ENCODE measurements at places on chromosomes 7 and 10.

DNA sequence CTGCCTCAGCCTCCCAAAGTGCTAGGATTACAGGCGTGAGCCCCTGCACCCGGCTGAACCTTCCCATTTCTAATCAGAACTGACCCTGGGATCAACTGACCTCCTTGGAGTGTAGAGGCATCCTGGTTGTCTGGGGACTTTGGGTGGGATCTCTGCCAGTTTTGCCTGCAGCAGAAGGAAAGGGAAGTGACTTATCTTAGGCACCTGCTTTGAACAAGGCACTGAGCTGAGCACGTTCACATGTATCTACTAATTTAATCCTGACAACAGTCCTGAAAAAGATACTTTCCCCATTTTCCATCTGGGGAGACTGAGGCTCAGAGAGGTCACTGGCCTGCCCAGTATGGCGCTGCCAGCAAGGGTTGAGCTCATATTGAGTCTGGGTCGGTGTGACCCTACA lies 153.4 kb downstream of the CUX1 start:
- DNase-seq: no peak

DNA sequence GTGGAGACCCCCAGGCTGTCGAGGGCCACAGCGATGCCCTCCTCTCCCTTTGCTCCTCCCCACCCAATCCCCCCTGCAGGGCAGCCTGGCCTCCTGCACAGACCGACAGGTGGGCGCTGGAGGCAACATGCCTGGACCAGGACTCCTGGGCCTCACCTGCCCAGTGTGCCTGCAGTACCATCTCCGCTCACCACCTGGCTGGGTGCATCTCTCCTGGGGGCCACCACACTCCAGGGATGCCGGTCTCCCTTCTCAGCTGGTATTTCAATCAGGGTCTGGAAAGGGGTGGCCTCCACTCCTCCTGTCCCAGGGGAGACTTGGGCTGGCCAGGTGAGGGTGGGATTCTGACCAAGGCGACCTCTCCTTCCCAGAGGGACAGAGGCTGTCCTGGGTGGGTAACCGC lies 17.2 kb upstream of the CFAP46 start:
- no peak for DNase-seq

DNA sequence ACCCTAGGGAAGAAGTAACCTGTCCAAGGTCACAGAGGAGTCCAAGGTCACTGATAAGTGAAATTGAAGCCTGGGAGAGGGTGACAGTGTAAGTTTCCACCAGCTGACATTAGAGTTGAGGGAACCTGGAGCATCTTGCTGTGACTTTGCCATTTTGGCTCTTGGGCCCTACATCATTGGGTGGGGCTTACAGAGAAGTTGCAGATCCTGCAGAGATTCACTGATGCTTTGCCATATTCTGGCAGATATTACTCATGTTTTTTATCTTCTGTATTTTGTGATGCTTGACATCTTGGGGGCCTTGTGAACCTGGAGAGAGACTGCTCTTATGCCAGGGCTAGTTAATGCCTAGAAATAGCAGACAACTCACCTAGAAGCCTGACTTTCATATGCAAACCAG lies 36.5 kb downstream of the SMKR1 start:
- DNase-seq: no peak

GRCh38 chr10:103147645-103148044 lies 45.4 kb downstream of the NT5C2 start:
- DNase-seq: no peak

DNA sequence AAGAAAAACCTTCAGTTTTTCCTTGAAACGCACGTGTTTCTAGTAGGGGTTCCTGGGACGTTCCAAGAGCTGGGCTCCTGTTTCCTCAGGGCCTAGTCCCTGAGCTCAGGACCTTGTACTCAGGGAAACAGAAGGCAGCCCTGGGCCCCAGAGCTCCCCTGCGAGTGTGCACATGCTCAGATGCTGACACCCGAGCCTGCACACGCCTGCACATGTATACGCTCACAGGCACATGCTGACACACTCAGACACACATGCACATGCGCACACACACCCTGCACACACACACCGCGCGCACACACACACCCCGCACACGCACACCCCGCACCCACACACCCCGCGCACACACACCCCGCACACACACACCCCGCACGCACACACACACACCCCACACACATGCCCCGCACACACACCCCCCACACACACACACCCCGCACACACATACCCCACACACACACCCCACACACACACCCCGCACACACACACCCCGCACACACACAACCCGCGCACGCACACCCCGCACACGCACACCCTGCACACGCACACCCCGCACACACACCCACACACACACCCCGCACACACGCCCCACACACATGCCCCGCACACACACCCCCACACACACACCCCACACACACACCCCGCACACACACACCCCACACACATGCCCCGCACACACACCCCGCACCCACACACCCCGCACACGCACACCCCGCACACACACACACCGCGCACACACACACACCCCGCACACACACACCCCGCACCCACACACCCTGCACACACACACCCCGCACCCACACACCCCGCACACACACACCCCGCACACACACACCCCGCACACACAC lies 52.2 kb downstream of the CALML3 start:
- no peak for DNase-seq

DNA sequence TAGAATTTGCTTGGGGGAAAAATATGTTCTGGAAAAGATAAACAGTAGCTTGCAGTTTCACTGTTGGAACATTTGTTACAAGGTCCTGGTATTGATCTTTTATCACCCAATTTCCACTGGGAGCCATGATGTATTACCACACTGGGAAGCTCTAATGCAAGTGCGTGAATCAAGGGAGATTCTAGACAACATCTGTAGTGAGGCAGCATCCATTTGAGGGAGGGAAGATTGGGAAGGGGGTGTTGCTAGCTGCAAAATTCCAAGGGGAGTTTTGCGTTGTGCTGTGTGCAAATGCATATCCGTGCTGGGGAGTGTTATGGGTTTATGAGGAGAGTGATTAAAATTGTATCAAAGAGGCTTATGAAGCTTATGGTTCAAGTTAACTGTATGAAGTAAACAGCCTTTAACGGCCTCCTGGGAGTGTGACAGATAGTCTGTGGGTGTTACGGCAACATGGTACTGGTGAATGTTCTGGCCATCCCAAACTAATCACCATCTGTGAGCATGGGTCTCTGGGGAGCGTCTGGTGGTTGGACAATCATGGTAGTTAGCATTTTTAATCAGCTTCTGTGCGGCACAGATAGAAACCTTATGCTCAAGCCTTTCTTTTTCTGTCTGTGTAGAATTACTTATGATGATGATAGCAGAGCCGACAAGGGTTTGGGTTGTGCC lies 601.9 kb upstream of the GALNT17 start:
- no peak for DNase-seq

- no peak for DNase-seq
Measured at GRCh38 chr10:28569506-28570159, 36.7 kb downstream of the WAC start.
